HFFc6 (cell line): ENCODE measurements at places on chromosomes 1 and 21. TPM values are rescaled to one million over a fixed set of nuclear protein-coding genes. Genes with fewer than 3 reads are reported as not detected.

INSRR gene
- total RNA-seq: not detected in 3 replicates

SLC22A15 gene
- 4.0 to 5.2 TPM (median 4.8 TPM) in 3 replicates for total RNA-seq

LCE6A gene
- total RNA-seq: not detected in 3 replicates

YRDC gene
- 21.2 to 21.7 TPM (median 21.2 TPM) in 3 replicates for total RNA-seq

PRAMEF33 gene
- not detected in 3 replicates for total RNA-seq

OR2L8 gene
- not detected in 3 replicates for total RNA-seq

GSTM5 gene
- total RNA-seq: 4.3 to 9.9 TPM (median 6.2 TPM) in 3 replicates

SNX27 gene
- total RNA-seq: 28.4 to 31.8 TPM (median 29.5 TPM) in 3 replicates

KCNN3 gene
- not detected in 3 replicates for total RNA-seq

DNA sequence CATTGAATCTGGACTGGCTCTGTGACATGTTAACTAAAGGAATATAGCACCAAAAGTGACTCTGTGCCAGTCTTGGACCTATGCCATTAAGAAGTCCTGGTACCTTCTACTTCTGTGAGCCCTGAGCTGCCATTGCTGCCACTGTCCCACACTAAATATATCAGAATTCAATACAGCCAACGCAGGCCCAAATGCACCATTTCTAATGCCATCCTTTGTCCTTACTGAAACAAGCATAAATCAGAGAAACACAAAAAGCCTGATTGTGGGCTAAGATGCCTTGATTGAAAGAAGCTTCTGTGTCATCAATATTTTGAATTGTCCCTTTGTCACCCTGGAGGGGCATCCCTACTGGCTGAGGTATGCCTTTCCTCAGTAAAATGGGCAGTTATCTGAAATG is 66.9 kb upstream of the NEK2 start:
- no peak for DNase-seq

- DNase-seq: peak; percentile 54
These were observed 107.5 kb downstream of the CHRM3 start for GRCh38 chr1:239493811-239494414.

DNA sequence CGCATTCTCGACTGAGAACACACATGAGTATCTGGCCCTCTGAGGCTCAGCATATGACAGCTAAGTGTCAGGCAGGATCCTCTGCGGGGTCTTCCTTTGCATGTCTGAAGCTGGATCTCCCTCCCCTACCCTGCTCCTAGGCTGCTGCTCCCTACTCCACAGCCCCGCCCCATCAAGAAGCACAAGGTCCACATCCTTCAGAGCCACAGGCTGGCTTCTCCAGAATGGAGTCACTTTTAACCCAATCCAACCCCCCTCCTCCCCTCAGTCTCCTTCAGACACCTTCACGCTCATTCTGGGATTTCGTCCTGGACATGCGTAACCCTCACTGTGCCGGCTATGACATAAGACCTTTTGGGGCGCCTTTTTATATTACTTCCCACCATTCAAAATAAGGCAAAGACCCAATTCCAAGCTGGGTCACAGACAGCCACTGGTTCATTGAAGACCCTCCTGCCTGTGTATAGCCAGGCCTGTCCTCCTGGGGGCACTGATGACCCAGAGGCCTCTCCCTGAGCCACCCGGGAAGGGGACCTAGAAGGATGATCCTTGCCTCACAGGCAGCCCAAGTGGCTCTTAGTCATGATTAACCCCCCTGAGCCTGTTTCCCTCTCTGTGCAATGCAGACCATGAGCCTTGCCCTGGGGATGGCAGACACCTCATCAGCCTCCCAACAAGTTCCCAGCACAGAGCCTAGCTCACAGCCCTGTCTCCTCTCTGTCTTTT is 4.7 kb downstream of the ADGRB2 start:
- DNase-seq: peak; percentile 52

GRCh38 chr1:41359211-41360073 is 1.8 kb upstream of the FOXO6 start:
- peak; percentile 57 for DNase-seq

DNA sequence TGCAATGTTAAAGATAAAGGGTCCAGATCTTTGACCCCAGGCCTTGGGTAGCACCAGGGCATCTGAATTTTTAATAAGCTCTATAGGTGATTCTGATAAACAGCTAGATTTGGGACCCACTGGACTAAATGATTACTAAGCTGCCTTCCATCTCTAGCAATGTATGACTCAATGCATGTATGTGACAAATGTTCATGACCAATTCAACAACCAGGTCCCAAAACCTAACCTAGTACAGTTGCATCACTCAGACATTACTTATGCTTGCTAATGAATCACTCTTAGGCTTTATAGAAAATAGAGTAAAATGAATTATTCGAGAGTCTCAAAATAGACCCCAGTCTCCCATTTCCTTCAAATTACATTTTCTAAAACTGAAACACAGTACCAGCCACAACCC is 35.5 kb downstream of the RCAN1 start:
- DNase-seq: peak; percentile 81

DNA sequence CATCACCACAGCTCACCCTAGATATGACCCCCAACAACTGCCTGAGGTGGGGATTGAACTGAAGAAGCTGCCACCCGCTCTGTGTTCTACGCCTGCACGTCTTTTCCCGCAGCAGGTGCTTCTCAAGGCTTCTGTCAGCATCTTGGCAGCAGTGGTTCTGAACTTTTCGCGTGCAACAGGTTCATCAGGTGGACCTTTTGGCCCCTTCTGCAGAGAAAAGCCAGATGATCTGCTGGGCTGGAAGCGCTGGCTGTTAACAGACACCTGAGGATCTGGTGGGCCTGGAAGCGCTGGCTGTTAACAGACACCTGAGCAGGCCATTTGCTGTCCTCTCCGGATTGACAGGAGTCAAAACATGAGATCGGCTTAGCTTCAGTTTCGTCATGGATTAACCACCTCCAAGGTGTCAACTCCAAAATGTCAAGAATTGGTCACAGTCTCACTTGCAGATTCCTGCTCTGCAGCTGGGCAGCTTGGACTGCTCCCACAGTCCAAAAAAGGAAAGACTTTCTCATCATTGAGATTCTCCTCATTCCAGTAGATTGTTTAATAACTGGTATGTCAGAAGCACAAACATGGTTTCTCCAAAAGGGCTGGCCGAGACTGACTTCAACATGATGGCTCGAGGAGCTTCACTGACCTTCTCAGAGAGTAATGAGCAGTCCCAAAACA is 4.7 kb downstream of the C1orf174 start:
- DNase-seq: peak; percentile 17

GRCh38 chr1:186849826-186850225 is 21.1 kb downstream of the PLA2G4A start:
- no peak for DNase-seq

- peak; percentile 13 for DNase-seq
These were observed 154.3 kb upstream of the USP24 start for GRCh38 chr1:55369474-55369873.

- DNase-seq: no peak
These were observed 29.0 kb downstream of the TNR start for GRCh38 chr1:175714350-175714749.

DNA sequence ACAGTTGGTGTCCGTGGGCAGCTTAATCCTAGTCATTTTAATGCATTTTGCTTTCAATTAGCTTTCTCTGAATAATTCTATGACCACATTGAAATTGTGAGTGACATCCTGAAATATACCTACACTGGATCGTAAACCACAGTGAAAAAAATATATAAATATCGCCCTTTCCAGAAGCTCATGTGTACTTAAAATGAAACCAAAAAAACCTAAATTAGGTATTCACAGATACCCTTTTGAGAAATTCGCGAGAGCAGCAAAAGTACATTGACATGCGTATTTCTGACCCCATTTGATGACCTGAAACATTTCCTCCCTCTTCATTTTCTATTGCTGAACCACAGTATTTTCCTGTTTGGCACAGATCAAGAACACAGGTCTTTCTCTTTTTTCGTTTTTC is 253.8 kb downstream of the LTN1 start:
- no peak for DNase-seq

DNA sequence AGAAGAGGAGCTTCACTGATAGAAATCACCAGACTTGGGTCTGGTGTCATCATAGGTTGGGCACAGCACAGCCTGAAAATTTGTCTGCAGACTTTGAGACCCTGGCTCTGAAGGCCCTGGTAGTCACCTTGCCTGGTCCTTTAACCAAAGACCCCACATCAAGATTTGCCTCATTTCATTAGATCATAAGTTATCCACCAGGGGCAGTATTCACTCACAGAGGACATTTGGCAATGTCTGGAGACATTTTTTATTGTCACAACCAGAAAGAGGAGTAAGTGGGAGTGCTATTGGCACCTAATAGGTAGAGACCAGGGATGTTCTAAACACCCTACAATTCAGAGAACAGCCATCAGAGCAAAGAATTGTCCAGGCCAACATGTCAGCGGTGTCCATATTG is 22.1 kb upstream of the PAX7 start:
- DNase-seq: no peak

DNA sequence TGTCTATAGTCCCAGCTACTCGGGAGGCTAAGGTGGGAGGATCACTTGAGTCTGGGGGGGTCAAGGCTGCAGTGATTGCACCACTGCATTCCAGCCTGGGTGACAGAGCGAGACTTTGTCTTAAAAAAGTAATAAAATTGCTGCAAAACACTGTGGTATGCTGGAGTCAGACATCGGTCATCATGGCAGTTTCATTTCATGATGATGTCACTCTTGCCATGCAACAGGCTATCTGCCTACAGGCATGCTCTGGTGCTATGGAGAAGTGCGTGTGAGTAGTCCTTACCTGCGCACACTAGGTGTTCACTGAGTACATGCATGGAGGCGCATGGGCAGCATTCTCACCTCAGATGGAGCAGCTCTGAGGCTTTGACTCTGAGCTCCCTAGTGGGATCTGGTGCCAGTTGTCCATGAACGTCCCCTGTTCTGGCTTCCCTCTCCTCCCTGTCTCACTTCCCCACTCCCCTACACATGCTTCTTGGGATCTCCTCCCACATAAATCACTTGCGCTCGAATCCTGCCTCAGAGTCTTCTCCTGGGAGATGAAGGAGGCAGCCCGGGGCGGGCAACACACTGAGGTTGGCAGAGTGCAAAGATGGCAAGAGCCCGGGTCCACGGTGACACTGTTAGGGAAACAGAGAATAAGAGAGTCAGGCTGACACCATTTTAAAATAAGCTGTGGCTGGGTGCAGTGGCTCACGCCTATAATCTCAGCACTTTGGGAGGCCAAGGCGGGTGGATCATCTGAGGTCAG is 10.4 kb upstream of the CELA3B start:
- DNase-seq: peak; percentile 77

- DNase-seq: no peak
These were observed 10.8 kb downstream of the FYB2 start for GRCh38 chr1:56808410-56808809.

DNA sequence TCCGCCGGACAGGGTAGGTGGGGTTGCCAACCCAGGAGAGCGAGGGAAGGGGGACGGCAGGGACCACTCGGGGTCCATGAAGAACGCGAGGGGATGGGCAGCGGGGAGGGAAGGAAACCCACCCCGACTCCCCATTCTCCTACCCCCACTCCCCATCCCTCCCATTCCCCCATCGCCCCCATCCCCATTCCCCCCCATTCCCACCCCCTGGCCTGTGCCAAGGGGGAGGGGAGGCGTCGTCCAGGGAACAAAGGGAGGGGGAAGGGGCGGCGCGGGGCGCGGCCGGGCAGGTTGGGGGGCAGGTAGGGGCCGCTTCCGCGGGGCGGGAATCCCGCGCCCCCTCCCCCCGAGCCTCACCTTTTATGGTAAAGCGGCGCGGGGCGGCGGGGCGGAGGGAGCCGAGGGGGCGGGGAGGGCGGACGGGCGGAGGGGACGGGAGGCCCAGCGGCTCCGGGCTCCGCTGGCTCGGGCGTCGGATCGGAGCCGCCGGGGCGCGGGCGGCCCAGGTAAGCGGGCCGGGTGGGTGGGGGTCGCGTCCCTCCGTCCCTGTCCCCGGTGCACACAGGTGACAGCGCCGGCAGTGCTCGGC is at the start of gene FBLIM1:
TSS of gene FBLIM1 (plus strand) at position 453 of the 589 bp plus-strand sequence. CDS start 6,189 bp downstream, outside the sequence.
- no peak for DNase-seq

DNA sequence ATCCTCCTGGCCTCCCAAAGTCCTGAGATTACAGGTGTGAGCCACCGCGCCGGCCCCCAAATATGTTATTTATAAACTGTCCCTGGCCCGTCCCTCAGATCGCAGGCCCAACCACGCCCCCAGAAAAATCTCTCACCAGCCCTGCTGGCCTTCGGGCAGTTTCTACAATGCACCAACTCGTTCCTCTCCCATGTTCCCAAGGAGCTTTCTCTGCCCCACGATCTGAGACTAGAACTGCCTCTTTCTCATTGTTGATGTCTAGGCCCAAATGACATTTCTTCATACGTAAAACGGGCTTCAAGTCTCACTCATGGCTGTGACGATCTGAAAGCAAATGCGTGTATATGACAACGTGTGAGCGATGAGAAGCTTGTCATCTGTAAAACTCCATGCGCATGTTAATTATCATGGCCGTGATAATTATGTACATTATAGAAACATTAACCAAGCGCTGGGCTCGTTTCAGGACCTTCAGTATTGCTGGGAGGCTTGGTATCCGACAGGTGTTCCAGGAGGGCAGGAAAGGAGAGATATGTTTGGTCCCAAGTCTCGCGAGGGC is 748 bp upstream of the NIPAL3 start:
- DNase-seq: no peak

DNA sequence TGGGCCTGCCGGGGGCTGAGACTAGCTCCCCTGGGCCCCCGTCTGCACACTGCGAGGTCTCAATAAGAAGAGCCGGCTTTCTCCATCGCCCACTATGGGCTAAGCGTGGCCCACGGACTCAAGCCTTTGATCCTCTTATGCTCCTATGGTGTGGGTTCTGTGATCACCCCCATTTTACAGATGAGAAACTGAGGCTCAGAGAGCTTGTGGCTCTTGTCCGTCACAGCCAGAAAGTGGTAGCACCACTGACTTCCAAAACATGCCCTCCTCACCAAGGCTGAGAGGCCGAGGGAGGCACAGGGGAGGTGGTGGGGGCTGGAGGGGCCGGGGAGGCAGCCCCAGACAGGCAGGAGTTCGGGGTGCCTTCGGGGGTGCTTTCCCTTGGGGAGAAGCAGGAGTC is 39.0 kb upstream of the CASZ1 start:
- DNase-seq: no peak

DNA sequence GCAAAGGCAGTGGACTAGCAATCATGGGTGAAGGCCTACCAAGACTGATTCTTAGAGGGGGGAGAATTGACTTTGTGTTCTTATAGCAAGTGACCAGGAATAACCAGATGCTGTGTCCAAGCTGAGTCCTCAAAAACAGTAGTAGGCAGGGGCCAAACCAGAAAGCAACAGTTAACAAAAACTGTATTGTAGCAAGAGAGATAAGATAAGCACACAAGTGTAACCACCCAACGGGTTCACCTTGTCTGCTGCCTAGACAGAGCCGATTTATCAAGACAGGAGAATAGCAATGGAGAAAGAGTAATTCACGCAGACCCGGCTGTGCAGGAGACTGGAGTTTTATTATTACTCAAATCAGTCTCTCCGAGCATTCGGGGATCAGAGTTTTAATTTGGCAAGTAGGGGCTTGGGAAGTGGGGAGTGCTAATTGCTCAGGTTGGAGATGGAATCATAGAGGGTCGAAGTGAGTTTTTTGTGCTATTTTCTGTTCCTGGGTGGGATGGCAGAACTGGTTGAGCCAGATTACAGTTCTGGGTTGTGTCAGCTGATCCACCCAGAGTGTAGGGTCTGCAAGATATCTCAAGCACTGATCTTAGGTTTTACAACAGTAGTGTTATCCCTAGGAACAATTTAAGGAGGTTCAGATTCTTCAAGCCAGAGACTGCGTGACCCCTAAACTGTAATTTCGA is 8.3 kb upstream of the CSRP1 start:
- no peak for DNase-seq
